ENCODE measurements at places on chromosomes 6 and 20.

- no peak for DNase-seq
Measured at GRCh38 chr6:11702500-11703130, 76.0 kb downstream of the ADTRP start.

GRCh38 chr6:27275025-27275956, 27.8 kb downstream of the PRSS16 start:
- DNase-seq = no peak

DNA sequence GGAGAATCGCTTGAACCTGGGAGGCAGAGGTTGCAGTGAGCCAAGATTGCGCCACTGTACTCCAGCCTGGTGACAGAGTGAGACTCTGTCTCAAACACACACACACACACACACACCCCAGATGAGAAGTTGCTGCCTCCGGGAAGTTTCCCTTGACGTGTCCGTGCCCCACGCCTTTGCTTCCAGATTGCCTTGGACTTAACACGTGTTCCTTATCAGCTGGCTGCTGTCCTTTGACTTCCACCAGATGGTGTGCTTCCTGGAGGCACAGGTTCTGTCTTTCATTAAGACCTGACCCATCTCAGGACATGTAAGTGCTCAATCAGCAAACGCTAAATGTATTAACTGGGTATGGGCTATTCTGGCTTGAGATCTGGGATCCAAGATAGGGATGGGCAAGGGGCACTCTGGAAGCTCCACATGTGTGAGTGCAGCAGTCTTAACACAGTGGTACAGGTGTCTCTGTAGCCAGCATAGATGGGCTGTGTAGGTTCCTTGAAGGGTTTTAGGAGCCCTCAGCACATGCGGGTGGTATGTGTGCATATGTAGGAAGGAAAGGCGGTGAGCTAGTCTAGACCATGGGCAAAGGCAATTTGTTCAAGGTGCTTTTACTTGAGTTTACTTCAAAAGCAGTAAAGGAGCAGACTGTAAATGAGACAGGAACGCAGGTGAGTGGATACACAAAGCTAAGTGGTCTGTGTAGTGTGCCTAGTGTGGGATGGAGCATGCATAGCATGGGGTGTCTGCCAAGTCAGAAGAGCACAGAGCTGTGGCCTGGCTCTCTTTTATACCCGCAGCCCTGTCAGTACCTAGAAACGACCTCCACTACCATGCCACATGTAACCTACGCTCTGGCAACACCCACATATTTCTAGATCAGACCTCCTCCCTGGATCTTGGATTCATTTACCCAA, 11.6 kb downstream of the PIGT start:
- no peak for DNase-seq

DNA sequence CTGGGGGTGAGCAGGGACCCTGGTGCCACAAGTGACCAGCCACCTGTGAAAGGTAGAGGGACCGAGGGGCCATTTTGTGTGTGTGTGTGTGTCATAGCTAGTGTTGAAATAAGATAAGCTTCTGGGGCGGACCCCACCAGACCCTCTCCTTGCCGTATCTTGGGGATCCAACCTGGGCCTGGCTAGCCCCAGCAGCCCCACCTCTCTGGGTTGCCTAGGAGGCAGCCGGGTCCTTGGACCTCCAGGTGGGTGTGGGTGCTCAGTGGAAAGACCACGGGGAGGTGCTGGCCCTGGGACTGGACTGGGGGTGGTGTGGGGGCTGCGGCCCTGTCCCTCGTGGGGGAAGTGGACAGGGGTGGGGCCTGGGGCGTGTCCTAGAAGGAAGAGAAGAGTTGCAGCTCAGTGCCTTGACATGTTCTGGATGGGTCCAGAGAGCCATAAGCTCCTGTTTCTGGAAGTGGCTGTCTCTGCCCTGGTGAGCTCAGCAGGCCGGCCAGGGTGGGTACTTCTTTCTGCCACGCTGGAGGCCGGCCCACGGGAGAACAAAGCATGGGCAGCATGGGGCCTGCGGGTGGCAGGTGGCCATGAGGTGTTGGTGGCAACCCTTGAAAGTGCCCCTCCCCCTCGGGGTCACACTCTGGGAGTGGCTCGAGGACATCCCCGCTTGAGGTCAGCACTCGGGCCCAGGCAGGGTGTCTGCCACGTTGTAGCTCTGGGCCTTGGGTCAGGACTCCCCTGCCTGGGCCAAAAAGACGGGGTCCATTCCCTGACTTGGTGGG, 8.4 kb downstream of the RBBP8NL start:
- no peak for DNase-seq

DNA sequence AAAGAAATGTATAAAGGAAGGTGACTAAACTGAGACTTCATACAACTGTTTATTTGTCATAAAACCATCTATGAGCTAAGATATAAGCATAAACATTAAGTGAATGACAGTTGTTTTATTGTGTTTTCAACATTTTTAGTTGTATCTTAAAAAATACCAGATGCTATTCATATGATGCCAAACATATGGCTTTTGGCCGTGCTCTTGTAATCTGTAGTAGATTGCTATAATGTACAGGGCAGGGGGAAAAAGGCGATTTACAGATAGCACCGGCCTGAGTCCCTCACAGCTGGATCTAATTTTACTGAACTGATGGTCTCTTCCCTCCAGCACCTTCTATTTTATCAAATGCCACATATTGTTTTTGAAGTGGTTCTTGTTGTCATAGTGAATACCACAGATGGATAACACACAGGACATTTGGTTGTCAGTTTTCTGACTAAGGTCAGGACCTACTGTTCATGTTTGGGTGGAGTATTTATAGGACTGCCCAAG, 48.2 kb downstream of the CENPW start:
- no peak for DNase-seq

- DNase-seq = peak; percentile 83
Measured at GRCh38 chr6:31541658-31542521, at the start of gene DDX39B. TSS of gene DDX39B (minus strand) at chr6:31542003. CDS start at chr6:31540532, 1,471 bp downstream.

DNA sequence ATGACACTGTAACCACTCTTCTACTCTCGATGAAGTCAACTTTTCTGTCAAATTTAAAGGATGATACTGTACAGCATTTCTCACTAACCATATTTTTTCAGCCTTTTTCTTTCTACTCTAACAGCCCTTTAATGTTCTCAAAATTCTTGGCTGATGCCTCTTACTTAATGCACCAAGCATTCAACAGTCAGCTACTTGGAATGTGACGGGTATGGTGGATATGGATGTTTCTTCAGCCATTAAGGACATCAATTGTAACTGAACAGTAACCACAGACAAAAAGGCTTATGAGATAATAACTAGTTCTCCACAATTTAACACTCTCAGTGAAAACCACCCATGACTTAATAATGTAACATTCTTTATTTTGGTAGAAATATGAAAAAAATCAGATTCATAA, 467.2 kb upstream of the ZNF337 start:
- DNase-seq = no peak

GRCh38 chr6:122994256-122994655, 1.8 kb upstream of the CLVS2 start:
- DNase-seq = no peak

GRCh38 chr20:12750221-12750620, 258.6 kb upstream of the SPTLC3 start:
- no peak for DNase-seq

- DNase-seq = no peak
Measured at GRCh38 chr6:168097221-168097620, 18.2 kb upstream of the FRMD1 start.

DNA sequence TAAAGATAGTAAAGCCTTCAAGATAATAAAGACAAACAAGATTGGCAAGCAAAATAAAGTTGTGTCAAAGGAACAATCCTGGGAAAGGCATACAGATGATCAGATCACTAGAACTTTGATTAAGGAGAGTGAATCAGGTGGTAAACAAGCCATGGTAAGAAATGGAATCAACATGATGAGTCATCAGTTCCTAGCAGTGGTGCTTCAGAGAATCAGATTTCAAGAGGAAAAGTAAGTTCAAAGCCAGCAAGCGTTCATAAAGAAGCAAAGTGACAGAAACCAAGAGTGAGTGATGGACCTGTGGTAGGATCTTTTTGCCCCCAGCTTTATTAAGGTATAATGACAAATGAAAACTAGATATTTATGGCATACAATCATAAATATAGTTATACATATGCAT, 340.4 kb downstream of the TPBG start:
- DNase-seq = no peak

DNA sequence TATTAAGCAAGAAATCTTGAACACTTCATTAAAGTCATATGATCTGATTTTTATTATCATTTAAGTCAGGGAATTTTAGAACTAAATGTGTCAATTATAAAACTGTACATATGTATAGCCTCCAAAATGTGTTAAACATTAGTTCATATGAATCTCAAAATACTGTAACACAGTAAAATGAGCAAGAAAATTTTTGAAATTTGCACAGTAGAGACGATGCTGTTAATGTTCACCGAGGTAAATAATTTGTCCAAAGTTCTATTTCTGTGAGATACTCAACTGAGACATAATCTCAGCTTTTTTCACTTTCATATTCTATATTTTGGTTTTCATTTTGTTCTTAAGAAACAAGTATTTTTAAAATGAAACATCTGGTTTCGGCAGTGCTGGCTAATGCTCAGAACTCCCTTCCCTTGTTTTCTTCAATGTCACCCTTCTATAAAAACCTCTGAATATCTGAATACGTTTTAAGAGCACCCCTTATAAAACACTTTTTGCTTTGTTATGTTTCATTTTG, 353.1 kb downstream of the LAMA2 start:
- no peak for DNase-seq

DNA sequence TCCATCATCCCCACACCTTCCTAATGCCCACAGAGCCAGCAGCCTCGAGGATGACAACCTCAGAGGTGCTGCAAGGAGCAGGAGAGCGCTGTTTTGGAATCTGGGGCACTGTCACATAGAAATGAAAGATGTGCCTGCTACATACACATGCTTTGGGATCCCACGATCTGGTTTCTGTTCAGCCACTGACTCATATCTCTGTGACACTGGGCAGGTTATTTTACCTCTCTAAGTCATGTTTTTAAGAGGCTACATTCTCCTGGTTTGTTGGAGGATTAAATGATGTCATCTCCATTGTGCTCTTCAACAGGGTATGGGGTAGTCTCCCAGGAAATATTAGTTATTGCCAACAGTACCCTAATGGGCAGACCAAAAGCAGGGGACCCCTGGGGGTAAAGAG, 32.6 kb upstream of the TAB2 start:
- no peak for DNase-seq

DNA sequence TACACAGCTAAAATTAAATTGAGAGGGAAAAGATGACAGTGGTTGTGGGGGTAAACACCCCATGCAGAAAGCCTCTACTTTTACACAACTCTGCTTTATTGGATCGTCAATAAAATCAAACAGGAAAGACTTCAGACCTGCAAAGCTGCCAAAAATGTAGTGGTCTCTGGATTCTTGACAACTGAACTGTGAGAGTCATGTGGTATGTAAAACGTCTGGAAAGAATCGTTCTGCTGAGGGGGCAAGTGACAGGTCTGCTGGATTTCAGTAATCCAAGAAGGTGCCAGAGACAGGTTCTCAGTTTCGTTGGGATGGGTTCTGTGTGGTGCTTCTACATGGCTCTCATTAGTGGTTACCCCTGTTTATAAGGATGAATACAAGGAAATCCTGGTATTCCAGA, 63.3 kb downstream of the TSPYL4 start:
- no peak for DNase-seq

DNA sequence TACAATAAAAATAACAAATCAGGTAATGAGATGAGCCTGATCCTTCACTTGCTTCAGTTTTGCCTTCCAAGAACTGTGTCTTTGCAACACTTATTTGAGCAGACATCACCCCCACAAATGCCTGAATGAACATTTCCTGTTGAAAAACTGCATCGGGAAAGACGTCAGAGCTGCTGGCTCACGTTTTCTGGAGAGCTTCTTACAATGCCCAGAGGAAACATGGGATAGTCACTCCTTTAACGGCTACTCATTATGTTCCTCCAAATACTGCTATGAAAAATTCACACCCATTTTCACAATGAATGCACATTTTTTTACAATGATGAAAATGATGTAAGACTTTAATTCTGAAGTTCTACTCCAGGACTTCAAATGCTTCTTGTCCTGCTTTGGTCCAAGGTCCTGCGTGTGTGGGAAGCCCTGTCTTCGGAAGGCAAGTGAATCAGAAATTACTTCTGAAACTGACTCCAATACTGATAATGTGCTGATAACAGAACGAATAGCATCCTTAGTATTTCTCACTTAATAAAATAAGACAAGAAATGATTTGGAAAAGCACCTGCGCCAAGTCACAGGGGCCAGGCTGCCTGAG, 238.0 kb downstream of the ANKRD60 start:
- DNase-seq = no peak

GRCh38 chr6:155190677-155191076, 73.1 kb upstream of the CLDN20 start:
- no peak for DNase-seq

DNA sequence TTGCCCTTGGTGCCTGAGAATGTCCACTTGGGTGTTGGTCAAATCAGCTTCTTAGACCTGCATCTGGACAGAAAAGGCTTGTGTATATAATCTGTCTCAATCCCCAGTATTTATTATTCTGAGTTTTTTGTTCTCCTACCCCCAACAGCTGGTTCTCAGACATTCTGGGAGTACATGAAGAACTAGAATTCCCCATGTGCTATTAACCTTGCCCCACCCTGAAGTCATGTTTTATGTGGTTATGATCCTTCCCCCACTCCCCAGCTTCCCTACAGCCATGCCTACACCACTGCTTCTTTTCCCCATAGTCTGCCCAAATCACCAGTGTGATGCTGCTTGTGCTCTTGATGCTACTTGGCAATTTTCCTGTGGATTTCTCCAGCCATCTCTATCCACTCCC, 157.0 kb downstream of the ADAT2 start:
- DNase-seq = no peak

- DNase-seq = no peak
Measured at GRCh38 chr6:79208816-79209215, 25.7 kb downstream of the HMGN3 start.
